ENCODE measurements at places on chromosomes 12 and 14.

GRCh38 chr14:78605897-78606500, 435.8 kb downstream of the NRXN3 start:
- no peak for DNase-seq

- DNase-seq, result no peak
These were observed 12.7 kb upstream of the GPATCH2L start for GRCh38 chr14:76138758-76139723.

GRCh38 chr12:105329926-105330282, 587 bp upstream of the C12orf75 start:
- DNase-seq, result no peak

- no peak for DNase-seq
These were observed 33.8 kb downstream of the TECPR2 start for GRCh38 chr14:102396521-102396920.

- DNase-seq, result no peak
These were observed 20.6 kb upstream of the YARS2 start for GRCh38 chr12:32776258-32776657.

- no peak for DNase-seq
These were observed 27.3 kb downstream of the SPTLC2 start for GRCh38 chr14:77589099-77589498.

GRCh38 chr14:105774001-105774400, 247.6 kb downstream of the TMEM121 start:
- no peak for DNase-seq

- DNase-seq, result no peak
These were observed 214.4 kb downstream of the SPTSSA start for GRCh38 chr14:34247605-34248004.

DNA sequence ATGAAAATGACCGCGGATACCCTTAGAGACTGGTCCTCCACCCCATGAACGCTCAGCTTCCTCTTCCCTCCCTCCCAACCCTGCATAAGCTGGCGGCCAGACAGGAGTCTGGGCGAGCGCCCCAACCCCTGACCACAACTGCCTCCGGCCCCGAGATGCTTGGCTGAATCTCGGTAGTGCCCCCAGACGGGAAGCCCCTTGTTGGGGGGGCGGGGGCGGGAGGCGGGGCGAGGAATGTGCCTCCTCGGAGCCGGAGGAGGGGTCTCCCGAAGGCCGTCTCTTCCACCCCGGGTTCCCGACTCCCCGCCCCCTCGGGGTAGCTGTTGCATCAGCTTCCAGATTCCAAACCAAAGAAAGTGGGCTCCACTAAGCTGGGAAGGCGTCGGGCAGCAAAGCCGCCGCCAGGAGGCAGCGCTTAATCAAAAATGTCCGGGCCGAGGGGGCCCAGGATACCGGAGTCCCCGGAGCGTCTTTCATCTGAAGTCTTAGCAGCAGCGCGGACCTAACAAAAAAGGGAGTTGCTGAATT, 7.1 kb upstream of the MRPL52 start:
- peak; percentile 27 for DNase-seq

DNA sequence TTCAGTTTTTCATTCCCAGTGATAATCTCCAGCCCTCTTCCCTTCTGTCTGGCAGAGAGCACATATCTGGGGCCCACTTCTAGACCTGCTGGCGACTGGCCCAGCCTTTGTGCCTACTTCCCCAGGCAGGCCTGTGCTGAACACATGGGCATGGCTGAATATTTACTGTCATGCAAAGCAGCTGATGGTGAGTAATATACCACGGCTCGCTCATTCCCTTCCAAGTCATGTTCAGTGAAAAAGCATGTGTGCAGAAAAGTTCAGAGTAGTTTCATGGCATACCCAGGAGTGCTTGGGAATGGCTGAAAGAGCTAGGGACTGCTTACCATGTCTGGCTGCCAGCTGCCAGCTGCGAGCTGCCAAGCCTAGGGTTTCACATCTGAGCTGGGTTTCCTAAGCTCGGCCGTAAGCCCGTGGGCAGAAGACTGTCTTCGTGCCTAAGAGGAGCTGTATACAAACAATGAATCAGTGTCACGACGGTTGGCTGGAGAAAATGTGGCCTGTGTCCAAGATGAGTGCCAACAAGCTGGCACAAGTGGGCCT, 179.9 kb upstream of the PELI2 start:
- no peak for DNase-seq

Measured in T-helper 22 cell (primary cell).